ENCODE measurements at places on chromosomes 5 and 9. TPM values are rescaled to one million over a fixed set of nuclear protein-coding genes. Genes with fewer than 3 reads are reported as not detected.

The CXXC5 gene
- 47.4 TPM for total RNA-seq

The GOLGA2 gene
- total RNA-seq = 92.1 TPM

The MAMDC4 gene
- 17.7 TPM for total RNA-seq

The ABO gene
- 14.8 TPM for total RNA-seq

The DNM1 gene
- total RNA-seq = 2.0 TPM

The IFNA13 gene
- not detected for total RNA-seq

The DPH7 gene
- total RNA-seq = 34.3 TPM

The TLE1 gene
- 61.0 TPM for total RNA-seq

The SLC45A2 gene
- total RNA-seq = 0.09 TPM

The UBQLN1 gene
- total RNA-seq = 155 TPM

The ORM1 gene
- not detected for total RNA-seq

The PCDHGA9 gene
- 3.9 TPM for total RNA-seq

The PCDHGA7 gene
- 8.2 TPM for total RNA-seq

The LCN15 gene
- total RNA-seq = not detected

The PCSK1 gene
- total RNA-seq = 0.14 TPM

The ENTPD2 gene
- 10.9 TPM for total RNA-seq

The RNF183 gene
- total RNA-seq = 0.57 TPM

The GRM6 gene
- total RNA-seq = not detected

The HSPB3 gene
- total RNA-seq = 4.1 TPM

The PTPDC1 gene
- total RNA-seq = 4.6 TPM

The SLCO6A1 gene
- total RNA-seq = 1.7 TPM

The KIF4B gene
- total RNA-seq = 1.0 TPM

The ATG10 gene
- total RNA-seq = 16.7 TPM

The TICAM2 gene
- 1.9 TPM for total RNA-seq
